ENCODE measurements at places on chromosomes 2 and 18. TPM values are rescaled to one million over a fixed set of nuclear protein-coding genes. Genes with fewer than 3 reads are reported as not detected.

ACMSD gene
- not detected for total RNA-seq

IL36G gene
- not detected for total RNA-seq

MALL gene
- 39.1 TPM for total RNA-seq

MEP1B gene
- total RNA-seq: not detected

GCG gene
- total RNA-seq: not detected

UGT1A4 gene
- total RNA-seq: not detected

OTOS gene
- not detected for total RNA-seq

PROKR1 gene
- total RNA-seq: 0.12 TPM

TPO gene
- 9.7 TPM for total RNA-seq

MPV17 gene
- total RNA-seq: 60.9 TPM

GNAL gene
- 5.8 TPM for total RNA-seq

TM4SF20 gene
- not detected for total RNA-seq

SCYGR8 gene
- total RNA-seq: not detected

TTN gene
- total RNA-seq: 1,612 TPM

MC2R gene
- not detected for total RNA-seq

CRYBA2 gene
- total RNA-seq: not detected

POMC gene
- total RNA-seq: 5.3 TPM

MPHOSPH10 gene
- total RNA-seq: 29.6 TPM

TUBA4B gene
- total RNA-seq: not detected

LYG1 gene
- 0.47 TPM for total RNA-seq

SMYD5 gene
- 14.1 TPM for total RNA-seq

REL gene
- 7.3 TPM for total RNA-seq

ACKR3 gene
- total RNA-seq: 27.4 TPM

POTEI gene
- total RNA-seq: not detected

SP140 gene
- total RNA-seq: 0.99 TPM

SLC9A2 gene
- not detected for total RNA-seq

CPS1 gene
- total RNA-seq: 2.7 TPM

PLGLB1 gene
- total RNA-seq: 0.84 TPM

DSG3 gene
- not detected for total RNA-seq

SH3RF3 gene
- 9.4 TPM for total RNA-seq

PKDCC gene
- total RNA-seq: 209 TPM

NEUROD1 gene
- total RNA-seq: not detected

HAAO gene
- 2.5 TPM for total RNA-seq

INO80B gene
- total RNA-seq: 21.1 TPM

DSC3 gene
- 1.0 TPM for total RNA-seq

MTCL1 gene
- 4.7 TPM for total RNA-seq

NT5DC4 gene
- not detected for total RNA-seq

GPBAR1 gene
- 5.7 TPM for total RNA-seq

CCDC178 gene
- 1.4 TPM for total RNA-seq

CHRNG gene
- not detected for total RNA-seq

SERPINB12 gene
- not detected for total RNA-seq

GBX2 gene
- not detected for total RNA-seq

SCYGR4 gene
- total RNA-seq: not detected

ATOH8 gene
- 29.1 TPM for total RNA-seq

MATN3 gene
- total RNA-seq: 0.29 TPM

TUBB8B gene
- total RNA-seq: not detected

VAMP8 gene
- total RNA-seq: 30.3 TPM

IL37 gene
- total RNA-seq: not detected

GALNT3 gene
- total RNA-seq: 0.39 TPM

ZDBF2 gene
- 10.4 TPM for total RNA-seq

SLC5A7 gene
- total RNA-seq: not detected

NETO1 gene
- 1.6 TPM for total RNA-seq

REG3A gene
- total RNA-seq: not detected

ANKRD36C gene
- total RNA-seq: 11.1 TPM

FOXI3 gene
- total RNA-seq: not detected

FBXO15 gene
- total RNA-seq: 0.47 TPM

SLC20A1 gene
- total RNA-seq: 15.1 TPM

Measured in left cardiac atrium (tissue), 4 donors.